ENCODE measurements at places on chromosomes 11 and 22.

DNA sequence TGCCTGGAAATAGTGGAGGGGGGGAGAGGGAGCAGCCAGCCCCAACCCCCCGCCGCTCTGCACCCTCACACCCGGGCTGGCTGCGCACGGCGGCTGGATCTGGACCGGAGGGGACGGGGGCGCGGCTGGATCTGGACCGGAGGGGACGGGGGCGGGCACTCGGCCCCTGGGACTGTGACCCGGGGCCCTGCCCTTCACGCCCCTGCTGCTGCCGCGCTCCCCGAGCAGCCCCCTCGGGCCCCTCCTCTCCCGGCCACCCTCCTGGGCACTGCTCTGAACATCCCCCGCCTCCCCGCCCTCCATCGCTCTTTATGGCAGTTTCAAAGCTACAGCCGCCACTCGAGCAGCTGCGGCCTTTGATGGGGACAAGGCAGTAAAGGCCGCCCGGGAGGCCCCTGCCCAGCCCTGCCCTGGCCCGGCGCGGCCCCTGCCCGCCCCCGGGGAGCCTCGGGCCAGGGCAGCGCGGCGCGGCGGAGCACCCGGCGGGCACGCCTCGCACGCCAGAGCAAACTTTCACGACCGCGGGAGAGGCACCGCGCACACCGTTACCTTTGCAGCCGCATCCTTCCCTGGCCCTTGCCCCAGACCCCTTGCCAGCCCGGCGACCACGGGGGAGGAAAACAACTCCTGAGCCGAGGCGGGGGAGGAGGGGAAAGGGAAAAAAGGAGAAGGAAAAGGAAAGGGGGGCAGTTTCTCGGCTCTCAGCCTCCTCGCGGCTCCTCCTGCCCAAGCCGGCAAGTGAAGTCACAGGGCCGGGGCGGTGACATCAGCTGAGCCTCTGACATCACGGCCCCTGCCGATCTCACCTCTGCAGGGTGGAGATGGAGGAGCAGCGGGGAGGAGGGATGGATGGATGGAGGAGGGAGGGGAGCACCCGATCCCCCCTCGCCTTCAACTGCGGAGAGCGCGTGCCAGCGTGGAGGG lies 13.1 kb upstream of the TCF20 start:
- DNase-seq: peak; percentile 71

- DNase-seq: peak; percentile 78
Measured at GRCh38 chr22:50306753-50307749, at the start of gene PLXNB2. Gene PLXNB2 (minus strand): TSS chr22:50307646. CDS start chr22:50290584, 17,062 bp downstream.

GRCh38 chr22:47995718-47996117 lies 1233.3 kb downstream of the TBC1D22A start:
- no peak for DNase-seq

GRCh38 chr11:16292167-16292859 lies 64.0 kb downstream of the SOX6 start:
- DNase-seq: no peak

Data from H1 (cell line).